ENCODE measurements at places on chromosomes 13 and 19.

DNA sequence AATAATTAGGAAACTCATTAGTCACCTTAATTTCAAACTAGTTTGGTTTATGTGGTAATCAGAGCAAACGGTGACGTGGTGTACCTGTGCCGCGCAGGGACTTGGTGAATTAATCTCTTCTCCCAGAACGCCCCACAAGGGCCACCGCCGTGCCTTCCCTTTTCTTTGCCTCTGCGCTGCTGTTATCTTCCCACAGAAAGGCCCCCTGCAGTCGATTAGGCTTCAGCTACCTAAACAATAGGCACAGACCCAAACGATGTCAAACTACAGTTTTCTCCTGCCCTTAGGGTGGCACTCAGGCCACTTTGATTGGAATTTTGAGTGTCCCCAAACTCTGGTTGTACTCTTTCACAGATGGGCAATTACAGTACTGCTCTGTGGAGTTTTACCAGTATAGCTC is 115.5 kb downstream of the GGACT start:
- no peak for DNase-seq

GRCh38 chr13:95503662-95504061 is 48.9 kb upstream of the CLDN10 start:
- no peak for DNase-seq

DNA sequence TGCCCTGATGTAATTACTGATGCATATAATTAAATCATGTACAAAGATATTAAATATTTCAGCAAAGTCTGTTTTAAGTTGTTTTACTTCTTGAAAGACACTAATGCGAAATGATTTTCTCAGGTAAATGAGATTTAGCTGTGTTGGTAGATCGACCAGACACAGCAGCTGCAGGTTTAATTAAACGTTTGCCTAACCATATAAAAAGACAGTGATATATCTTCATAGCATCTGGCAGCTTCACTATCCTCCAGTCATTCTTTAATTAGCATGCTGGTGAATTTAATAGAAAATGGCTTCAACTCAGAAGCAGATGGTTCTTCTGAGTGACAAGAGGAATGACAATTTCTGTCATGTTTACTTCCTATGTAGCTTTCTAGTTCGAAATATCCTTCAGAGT is 69.3 kb downstream of the NHLRC3 start:
- DNase-seq, result no peak

DNA sequence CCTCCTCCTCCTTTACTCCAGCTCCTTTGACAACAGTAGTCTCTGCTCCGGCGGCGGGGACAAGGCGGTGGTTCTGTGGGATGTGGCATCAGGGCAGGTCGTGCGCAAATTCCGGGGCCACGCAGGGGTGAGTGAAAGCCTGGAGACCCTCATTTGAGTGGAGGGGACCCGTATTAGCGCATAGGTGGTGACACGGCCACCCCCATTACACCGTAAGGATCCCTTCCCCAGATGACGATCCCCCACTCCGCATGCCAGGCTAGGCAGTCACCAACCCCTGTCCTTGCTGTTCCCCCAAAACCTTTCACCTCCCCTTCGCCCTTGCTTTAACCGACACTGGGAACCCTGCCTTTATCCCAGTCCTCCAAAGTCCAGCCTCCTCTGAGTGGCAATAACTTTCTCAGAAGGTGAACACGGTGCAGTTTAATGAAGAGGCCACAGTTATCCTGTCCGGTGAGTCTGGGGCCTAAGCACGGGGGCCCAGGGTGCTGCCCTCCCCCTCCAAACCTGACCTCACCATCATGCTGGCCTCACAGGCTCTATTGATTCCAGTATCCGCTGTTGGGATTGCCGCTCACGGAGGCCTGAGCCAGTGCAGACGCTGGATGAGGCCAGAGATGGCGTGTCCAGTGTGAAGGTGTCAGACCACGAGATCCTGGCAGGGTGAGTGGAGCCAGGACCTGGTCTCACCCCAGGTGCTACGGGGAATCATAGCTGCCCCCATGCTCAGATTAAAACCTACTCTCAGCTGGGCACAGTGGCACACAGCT is 3.7 kb downstream of the WDR83 start:
- no peak for DNase-seq

GRCh38 chr19:41577144-41577830 is 1.3 kb downstream of the CEACAM21 start:
- no peak for DNase-seq

DNA sequence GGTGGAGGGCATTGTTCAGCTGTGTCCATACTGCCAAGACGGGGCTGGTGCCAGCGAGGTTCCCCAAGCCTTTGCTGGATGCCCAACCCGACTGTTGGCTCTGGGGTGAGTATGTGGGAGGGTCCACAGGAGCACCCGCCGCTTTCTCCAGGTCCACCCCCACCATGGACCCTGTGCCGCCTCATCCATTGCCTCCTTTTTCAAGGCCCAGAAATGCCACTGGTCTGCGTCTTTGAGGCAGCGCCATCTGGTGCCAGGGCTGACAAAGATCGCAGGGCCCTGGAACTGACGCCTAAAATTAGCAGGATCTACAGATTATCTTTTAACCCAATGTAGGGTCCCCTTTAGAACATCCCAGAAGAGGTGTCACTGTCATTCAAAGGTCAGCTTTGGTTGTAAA is 34.6 kb downstream of the NFIX start:
- DNase-seq, result peak; percentile 60

- DNase-seq, result peak; percentile 35
Observed at GRCh38 chr19:3270902-3271301, 46.4 kb downstream of the CELF5 start.

GRCh38 chr19:56639217-56639616 is 3.7 kb upstream of the SMIM17 start:
- peak; percentile 33 for DNase-seq

Data from suppressor macrophage treated with lipopolysaccharide for 1 hour (primary cell).